T-helper 2 cell (primary cell): ENCODE measurements at places on chromosomes 7 and 10.

DNA sequence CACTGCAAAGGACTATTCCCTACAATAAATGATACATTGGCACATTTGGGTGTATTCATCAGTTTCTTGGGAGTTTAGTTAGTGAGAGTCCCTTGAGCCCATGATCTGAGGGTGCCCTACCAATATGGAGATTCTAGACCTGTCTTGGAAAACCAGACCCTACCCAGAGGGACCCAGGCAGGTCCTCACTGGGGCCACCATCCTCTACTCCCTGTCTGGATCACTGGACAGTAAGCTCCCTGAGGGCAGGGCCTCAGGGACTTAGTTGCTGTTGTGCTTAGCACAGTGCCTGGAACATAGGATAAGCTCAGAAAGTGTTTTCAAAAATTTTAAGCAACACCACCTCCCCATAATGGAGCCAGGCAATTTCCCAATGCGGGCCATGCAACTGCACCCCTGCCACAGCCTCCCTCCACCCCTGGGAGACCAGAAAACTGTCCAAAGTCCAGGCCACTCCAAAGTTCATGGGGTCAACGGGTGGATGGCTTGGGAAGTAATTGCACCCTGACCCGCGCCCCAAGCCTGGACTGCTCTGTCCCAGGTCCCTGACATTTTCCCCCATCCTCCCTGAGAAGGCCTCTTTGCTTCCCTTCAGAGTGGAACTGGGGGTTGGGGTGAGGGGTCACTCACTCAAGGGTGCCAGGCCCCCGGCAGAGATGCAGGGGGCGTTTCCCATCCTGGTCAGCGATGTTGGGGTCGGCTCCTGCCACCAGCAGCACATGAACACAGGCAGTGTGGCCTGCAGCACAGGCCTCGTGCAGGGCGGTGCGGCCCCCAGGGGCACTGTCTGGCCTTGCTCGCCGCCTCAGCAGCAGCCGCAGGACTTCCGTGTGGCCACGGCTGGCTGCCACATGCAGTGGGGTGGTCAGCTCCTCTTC lies 1.0 kb downstream of the ASB10 start:
- DNase-seq = no peak

GRCh38 chr10:107616031-107616430 lies 451.5 kb upstream of the SORCS1 start:
- DNase-seq = no peak

GRCh38 chr7:129617652-129618051 lies 6.1 kb downstream of the NRF1 start:
- no peak for DNase-seq

DNA sequence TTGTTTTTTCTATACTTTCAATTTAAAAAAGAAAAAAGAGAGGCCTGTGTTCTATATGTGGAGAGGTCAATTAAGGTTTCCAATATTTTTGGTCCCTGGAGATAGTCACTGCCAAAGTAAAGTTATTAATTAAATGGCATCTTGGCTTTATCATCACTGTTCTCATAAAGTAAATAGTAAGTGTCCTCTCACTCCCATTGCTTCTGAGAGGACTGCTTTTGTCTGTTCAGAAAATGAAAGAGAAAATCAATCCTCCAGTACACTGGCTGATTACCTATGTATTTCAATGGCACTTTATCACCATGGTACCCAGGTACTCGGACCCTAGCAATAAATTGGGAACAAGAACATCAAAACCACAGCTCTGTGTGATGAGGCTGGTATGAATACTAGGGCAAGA lies 94.0 kb downstream of the RNLS start:
- DNase-seq = no peak

- DNase-seq = no peak
These were observed 108.0 kb downstream of the MKX start for GRCh38 chr10:27637601-27638000.

- DNase-seq = no peak
These were observed 97.3 kb upstream of the KCNIP2 start for GRCh38 chr10:101940916-101941315.

DNA sequence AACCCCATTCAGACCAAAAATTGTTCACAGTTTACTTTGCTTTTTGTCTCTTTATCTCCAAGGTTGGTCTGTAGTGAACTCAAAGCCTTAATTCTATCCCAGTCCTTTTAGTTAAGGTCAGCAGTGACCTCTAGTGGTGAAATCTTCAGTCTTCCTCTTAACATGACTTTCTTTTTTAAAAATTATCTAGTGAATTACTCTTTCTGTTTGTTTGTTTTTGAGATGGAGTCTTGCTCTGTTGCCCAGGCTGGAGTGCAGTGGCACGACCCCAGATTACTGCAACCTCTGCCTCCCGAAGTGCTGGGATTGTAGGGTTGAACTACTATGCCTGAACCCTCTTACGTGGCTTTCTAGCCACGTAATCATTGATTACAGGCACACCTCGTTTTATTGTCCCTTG lies 25.0 kb downstream of the ZNF487 start:
- DNase-seq = no peak

- DNase-seq = no peak
These were observed 551.4 kb downstream of the LRMDA start for GRCh38 chr10:75982611-75983369.

DNA sequence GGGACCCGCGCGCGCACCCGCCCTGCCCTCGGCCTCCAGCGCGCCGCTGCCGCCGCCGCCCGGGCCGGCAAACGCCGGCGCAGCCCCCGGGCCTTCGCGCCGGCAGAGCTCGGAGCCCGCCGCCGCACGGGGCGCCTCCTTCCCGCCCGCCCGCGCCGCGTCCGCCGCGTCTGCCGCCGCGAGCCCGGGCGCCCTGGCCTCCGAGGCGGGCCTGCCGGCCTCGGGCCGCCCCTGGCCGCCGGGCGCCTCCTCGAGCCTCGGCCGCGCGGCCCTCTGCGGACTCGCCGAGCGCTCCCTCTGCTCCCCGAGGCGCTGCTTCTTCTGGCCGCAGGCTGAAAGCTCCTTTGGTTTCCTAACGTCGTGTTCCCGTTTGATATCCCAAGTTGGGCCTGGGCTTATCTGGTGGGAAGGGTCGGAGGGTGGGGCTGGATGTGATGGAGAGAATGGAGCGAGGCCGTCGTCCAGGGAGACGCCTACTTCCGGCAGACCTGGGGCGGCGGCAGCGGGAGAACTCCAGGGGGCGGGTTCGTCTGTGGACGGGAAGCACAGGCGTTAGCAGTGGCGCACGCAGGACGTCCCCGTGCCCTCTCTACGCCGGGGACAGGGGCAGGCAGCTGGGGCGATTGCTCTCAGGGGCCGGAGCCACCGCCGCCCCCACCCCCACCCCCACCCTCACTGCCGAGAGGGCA lies 221.0 kb downstream of the PHTF2 start:
- peak; percentile 45 for DNase-seq

DNA sequence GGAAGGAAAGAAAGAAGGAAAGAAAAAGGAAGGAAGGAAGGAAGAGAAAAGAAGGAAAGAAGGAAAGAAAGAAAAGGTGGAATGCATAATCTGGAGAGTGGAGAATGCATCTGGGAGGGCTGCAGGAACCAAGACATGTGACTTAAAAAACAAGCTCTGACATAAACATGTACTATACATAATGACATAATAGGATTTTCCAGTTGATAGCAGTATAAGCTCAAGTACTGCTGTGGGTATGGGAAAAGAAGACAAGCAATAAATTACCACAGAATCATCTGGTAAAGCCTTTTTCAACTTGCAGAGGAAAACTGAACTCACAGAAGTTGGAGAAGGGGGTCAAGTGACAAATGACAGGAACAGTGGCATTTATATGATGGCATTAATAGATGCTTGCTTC lies 345.9 kb downstream of the PLXDC2 start:
- DNase-seq = no peak

- DNase-seq = no peak
These were observed 55.9 kb upstream of the MYL10 start for GRCh38 chr7:101684983-101685330.

DNA sequence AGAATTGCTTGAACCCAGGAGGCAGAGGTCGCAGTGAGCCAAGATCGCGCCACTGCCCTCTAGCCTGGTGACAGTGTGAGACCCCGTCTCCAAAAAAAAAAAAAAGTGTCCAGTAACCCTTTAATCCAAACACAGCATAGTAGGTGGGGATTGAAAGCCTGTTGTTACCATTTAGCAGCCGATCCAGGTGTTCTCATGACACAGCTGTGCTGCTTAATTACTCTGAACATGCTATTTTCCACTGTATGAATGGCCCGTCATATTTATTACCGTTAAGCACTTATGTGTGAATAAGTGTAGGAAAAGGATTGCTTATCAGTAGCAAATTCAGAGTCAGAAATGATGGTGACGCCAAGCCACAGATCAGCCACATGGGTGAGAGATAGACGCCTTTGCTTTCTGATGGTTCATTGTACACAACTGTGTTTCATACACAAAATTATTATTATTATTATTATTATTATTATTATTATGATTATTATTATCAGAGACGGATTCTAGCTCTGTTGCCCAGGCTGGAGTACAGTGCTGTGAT lies 11.6 kb upstream of the ORAI2 start:
- DNase-seq = no peak

- no peak for DNase-seq
These were observed 9.4 kb upstream of the GET4 start for GRCh38 chr7:867001-867405.

- DNase-seq = no peak
These were observed 105.6 kb downstream of the VTI1A start for GRCh38 chr10:112552593-112553110.

DNA sequence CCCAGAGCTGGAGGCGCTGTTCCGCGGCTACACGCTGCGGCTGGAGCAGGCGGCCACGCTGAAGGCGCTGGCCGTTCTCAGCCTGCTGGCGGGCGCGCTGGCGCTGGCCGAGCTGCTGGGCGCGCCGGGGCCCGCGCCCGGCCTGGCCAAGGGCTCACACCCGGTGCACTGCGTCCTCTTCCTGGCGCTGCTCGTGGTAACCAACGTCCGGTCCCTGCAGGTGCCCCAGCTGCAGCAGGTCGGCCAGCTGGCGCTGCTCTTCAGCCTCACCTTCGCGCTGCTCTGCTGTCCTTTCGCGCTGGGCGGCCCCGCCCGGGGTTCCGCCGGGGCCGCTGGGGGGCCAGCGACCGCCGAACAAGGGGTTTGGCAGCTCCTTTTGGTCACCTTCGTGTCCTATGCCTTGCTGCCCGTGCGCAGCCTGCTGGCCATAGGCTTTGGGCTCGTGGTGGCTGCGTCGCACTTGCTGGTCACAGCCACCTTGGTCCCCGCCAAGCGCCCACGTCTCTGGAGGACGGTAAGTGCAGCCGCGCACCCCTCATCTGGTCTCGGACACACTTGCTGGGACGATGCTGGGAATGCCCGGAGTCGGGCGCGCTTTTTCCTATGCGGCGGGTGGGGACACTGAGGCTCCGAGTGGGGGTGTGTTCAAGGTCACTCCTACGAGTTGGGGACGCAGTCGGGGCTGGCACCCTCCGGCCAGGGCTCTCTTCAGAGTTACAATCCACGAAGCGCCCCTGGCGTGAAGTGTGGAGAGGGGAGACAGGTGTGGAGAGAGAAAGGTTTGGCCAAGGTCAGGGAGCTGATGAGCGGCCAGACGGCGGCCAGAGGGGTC lies 717 bp downstream of the ADCY1 start:
- no peak for DNase-seq

DNA sequence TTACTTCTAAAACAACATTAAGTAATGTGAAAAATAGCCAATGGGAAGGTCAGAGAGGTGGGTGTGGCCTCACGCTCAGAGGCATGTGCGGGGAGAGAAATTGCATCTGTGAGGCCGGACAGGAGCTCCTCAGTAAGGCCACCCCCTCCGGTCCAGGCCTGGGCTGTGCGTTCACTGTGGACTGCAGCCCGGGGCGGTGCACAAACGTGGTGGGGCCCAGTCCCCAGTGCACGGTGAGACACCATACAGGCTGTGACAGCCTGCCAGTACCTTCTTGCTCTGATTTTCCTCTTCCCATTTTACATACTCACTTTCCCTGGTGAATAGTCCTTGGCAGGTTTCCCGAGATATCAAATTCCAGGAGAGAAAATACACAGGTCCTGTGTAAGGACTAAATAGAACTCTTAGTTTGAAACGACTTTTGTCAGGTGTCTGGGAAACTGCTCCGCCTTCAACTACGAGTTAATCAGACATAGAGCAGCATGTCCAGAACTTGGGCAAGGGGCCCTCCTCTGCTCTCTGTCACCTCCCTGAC lies 174.1 kb upstream of the MKI67 start:
- DNase-seq = no peak

DNA sequence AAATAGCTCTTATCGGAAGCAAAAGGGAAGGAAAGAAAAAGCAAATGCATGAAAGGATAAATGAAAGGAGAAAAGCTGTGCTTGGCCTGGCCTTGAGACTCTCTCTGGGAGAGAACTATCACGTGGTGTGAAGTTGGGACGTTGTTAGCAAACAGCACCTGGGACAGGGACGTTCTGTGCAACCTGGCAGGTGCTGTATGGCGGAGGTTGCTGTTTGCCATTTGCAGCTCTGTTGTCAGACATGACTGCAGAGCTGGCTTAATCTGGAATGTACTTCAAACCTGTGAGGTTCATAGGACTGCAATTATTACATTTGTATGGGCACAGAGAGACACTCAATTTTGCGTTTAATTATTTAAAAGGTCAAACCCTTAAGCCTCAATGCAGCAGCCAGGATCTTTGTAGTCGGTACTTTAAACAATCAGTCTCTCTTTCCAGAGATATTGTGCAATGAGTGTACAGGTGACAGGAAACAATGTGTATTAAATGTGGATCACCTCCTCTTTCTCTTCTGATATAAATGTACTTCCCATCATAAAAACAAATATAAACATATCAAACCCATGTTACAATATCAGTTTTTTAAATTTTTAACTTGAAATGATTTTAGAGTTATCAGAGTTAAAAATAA lies 800.5 kb upstream of the KCND2 start:
- no peak for DNase-seq

GRCh38 chr10:73093922-73094850 lies 2.5 kb downstream of the P4HA1 start:
- no peak for DNase-seq

DNA sequence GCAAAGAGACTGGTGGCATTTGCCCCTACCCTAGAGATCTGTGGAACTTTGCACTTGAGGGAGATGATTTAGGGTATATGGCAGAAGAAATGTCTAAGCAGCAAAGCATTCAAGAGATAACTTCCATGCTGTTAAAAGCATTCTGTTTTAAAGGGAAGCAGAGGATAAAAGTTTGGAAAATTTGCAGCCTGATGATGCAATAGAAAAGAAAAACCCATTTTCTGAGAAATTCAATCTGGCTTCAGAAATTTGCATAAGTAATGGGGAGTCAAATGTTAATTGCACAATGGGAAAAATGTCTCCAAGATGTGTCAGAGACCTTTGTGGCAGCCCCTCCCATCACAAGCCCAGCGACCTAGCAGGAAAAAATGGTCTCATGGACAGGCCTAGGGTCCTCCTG lies 361.7 kb downstream of the ANKRD7 start:
- DNase-seq = no peak

DNA sequence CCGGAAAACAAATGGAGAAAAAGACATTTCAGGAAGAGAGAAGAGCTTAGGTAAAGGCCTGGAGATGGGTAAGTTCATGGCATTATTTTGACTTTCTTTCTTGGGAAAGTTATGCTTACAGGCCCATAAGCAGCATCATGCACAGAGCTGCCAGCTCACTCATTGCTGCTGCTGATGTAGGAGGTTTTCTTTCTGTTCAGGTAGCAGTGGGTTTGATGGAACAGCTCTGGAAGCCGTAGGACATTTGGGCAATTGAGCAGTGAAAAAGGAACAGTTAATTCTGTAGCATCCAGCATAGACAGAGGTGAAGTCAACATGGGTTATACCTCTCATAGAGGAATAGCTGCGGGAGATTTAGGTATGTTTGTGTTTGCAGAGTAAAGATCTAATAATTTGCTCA lies 3.3 kb downstream of the CHN2 start:
- DNase-seq = no peak

- DNase-seq = peak; percentile 91
These were observed 74.5 kb upstream of the VKORC1L1 start for GRCh38 chr7:65798111-65799075.
